Esophagus muscularis mucosa (tissue), 4 donors: ENCODE measurements at places on chromosomes 1 and 21. TPM values are rescaled to one million over a fixed set of nuclear protein-coding genes. Genes with fewer than 3 reads are reported as not detected.

- no peaks in the 10 kb centered on the region for H3K36me3 ChIP-seq
- H3K4me3 ChIP-seq, result no peak overlapping the region
- peaks cover 7% of the 10 kb centered on the region for H3K4me1 ChIP-seq
- peaks cover 6% of the 10 kb centered on the region for H3K27me3 ChIP-seq
Observed at GRCh38 chr1:66747501-66747900, 4.8 kb upstream of the DYNLT5 start.

GRCh38 chr1:112723511-112723839 is 8.3 kb upstream of the PPM1J start:
- no peak for DNase-seq
- H3K4me3 ChIP-seq, result no peak overlapping the region
- no peaks in the 10 kb centered on the region for H3K27me3 ChIP-seq
- no peaks in the 10 kb centered on the region for H3K36me3 ChIP-seq
- peaks cover 17% of the 10 kb centered on the region for H3K4me1 ChIP-seq
- no peak overlapping the region for H3K27ac ChIP-seq

DNA sequence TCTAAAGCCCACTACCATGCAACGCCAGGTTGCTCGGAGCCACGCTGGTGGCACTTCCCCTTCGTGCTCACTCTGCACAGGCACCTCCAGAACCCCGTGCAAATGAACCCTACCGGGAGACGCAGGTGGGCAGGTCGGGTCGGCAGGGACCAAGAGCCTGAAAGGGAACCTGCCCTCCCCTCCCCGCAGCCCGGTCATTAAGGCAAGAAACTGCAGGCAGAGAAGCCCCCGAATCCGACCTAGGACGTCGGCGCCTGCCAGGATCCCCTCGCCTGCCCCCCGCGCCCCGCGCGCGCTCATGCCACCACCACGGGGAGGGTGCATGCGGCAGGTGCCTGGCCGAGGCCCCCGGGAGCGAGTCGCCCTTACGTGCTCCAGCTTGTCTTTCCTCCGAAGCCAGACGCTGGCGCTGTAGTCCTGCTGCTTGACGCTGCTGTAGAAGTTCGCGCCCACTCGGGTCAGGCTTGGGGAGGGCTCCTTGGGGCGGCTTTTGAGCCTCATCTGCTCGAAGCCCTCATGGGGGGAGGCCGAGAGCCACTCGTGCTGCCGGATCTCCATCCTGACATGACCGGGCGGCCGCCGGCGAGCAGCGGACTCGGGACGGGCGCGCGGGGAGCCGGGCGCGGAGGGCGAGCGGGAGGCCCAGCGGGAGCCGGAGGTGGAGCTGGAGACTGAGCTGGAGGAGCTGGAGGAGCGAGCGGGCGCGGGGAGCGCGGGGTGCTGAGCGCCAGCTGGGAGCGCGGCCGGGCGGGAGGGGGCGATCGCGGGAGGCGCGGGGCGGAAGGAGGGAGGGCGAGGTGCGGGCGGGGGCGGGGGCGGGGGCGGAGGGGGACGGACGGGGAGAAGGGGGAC is 552 bp downstream of the PLD5 start:
- no peak for DNase-seq
- no peaks in the 10 kb centered on the region for H3K36me3 ChIP-seq
- H3K4me1 ChIP-seq, result peaks cover 17% of the 10 kb centered on the region
- no peak overlapping the region for H3K27ac ChIP-seq

DNA sequence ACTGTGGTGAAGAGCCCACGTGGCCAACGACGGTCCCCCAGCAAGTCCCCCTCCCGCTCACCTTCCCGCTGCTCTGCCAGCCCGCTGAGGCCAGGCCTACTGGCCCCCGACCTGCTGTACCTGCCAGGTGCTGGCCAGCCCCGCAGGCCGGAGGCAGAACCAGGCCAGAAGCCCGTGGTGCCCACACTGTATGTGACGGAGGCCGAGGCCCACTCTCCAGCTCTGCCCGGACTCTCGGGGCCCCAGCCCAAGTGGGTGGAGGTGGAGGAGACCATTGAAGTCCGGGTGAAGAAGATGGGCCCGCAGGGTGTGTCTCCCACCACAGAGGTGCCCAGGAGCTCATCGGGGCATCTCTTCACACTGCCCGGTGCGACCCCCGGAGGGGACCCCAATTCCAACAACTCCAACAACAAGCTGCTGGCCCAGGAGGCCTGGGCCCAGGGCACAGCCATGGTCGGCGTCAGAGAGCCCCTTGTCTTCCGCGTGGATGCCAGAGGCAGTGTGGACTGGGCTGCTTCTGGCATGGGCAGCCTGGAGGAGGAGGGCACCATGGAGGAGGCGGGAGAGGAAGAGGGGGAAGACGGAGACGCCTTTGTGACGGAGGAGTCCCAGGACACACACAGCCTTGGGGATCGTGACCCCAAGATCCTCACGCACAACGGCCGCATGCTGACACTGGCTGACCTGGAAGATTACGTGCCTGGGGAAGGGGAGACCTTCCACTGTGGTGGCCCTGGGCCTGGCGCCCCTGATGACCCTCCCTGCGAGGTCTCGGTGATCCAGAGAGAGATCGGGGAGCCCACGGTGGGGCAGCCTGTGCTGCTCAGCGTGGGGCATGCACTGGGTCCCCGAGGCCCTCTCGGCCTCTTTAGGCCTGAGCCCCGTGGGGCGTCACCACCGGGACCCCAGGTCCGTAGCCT is 46.8 kb downstream of the TRIM11 start:
- DNase-seq, result no peak
- no peak overlapping the region for H3K27ac ChIP-seq
- no peak overlapping the region for H3K4me3 ChIP-seq
- H3K4me1 ChIP-seq, result no peaks in the 10 kb centered on the region

- no peak for DNase-seq
- H3K27me3 ChIP-seq, result no peaks in the 10 kb centered on the region
- H3K4me1 ChIP-seq, result peaks cover 6% of the 10 kb centered on the region
- no peak overlapping the region for H3K4me3 ChIP-seq
Observed at GRCh38 chr1:17700945-17701810, 54.0 kb upstream of the ACTL8 start.

GRCh38 chr1:174815036-174815435 is 184.7 kb upstream of the CACYBP start:
- no peaks in the 10 kb centered on the region for H3K27me3 ChIP-seq
- H3K36me3 ChIP-seq, result no peaks in the 10 kb centered on the region
- DNase-seq, result no peak
- no peak overlapping the region for H3K4me3 ChIP-seq
- no peaks in the 10 kb centered on the region for H3K4me1 ChIP-seq

- H3K36me3 ChIP-seq, result no peaks in the 10 kb centered on the region
- no peak overlapping the region for H3K4me3 ChIP-seq
- no peaks in the 10 kb centered on the region for H3K4me1 ChIP-seq
- no peak overlapping the region for H3K27ac ChIP-seq
Observed at GRCh38 chr1:229856009-229856650, 210.9 kb upstream of the GALNT2 start.

- H3K27ac ChIP-seq, result no peak overlapping the region
- no peaks in the 10 kb centered on the region for H3K4me1 ChIP-seq
- DNase-seq, result no peak
- no peaks in the 10 kb centered on the region for H3K36me3 ChIP-seq
Observed at GRCh38 chr1:88141499-88142074, 542.5 kb upstream of the PKN2 start.

Gene SELL
- 0.42 TPM for total RNA-seq

Gene VAV3
- total RNA-seq, result 5.8 TPM

Gene MORN1
- total RNA-seq, result 7.0 TPM

Gene CLEC20A
- not detected for total RNA-seq

Gene SNX7
- total RNA-seq, result 28.7 TPM
